Stimulated activated CD4-positive, alpha-beta T cell treated with anti-CD3 and anti-CD28 coated beads, TNF-alpha, amount 100 ng/mL, for 24 hours (primary cell): ENCODE measurements at places on chromosomes 13 and 19.

DNA sequence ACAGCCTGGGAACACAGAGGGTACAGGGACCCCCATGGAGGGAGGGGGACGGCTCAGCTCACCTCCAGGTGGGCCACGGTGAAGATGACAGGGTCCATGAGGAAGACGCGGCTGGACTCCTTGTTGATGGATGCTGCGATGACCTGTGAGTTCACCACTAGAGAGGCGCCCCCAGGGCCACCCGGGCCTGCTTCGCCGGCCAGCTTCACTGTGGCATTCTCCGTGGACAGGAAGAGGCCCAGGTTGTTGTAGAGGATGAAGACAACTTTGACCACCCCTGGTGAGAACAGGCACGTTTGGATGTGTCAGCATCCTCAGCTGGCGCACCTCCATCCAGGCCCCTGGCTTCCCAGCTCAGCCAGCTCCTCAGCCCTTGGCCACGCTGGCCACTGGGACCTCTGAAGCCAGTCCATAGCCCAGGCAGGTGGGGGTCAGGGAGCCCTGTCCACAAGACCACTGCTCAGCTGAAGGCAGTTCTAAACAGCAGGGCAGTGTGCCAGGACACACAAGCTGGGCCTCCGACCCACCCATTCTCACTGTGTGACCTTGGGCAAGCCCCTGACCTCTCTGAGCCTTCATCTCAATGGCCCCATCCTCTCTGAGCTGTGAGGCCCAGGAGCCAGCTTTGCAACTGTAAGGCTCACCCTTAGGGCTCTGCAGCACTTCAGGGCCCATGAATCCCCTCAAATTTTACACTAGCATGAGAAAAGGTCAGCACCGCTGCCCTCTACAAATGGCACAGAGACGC, 22.1 kb upstream of the ASF1B start:
- DNase-seq: no peak

DNA sequence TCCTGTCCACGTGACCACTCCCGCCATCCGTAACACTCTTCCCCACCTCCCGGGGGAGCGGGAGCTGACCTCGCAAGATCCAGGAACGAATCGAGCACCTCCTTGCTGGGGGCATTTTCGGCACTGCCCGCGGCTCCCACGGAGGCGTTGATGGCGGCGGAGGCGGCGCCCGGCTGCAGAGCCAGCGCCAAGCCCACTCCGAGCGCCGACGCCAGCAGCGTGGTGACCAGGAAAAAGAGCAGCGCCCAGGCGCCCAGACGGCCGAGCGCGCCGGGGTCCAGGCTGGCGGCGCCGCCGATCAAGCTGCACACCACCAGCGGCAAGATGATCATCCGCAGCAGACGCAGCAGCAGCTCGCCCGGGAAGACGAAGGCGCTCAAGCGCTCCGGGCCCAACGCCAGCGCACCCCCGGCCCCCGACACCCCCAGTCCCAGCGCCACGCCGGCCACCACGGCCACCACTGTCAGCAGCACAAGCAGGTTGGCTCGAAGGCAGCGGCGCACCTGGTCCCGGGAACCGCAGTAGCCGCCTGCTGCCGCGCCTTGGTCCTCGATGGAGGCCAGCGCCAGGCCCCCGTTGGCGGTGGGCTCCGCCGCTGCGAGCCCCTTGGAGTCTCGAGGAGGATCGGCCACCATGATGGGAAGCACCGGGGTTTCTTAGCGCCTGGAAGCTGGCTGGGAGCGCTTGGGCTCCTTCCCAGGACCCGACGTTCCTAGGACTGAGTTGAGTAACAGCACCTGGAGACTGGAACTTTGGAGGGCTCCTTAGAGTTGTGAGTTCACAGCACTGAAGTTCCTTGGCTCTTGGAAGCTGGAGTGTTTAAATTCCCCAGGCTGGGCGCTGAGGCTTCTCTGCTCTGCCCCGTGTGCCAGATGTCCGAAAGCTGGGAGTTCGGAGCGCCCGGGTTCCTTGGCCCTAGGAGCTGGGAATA, 798 bp downstream of the SLC1A5 start:
- DNase-seq: peak; percentile 45

GRCh38 chr19:2419754-2420153, 7.6 kb downstream of the TIMM13 start:
- DNase-seq: no peak

DNA sequence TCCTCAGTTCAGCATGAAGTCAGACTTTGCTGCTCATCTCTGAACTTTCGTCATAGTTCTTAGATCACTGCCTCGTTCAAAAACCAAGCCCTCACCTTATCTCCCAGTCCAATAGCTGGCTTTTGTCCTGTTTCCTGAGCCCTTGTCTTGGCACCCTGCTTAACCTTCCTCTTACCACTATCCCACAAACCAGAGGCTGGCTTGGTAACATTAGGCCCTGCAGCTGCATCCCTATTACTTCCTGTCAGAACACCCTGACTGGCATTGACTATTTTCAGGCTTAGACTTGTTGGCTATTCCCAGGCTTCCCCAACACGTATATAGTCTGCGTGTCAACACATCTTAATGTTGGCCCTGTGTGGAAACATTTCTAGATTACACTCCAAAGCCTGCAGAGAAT, 172.4 kb downstream of the VWA8 start:
- DNase-seq: no peak

GRCh38 chr13:42174344-42175162, 97.4 kb upstream of the AKAP11 start:
- DNase-seq: no peak
